ENCODE measurements at places on chromosomes 3 and 15.

DNA sequence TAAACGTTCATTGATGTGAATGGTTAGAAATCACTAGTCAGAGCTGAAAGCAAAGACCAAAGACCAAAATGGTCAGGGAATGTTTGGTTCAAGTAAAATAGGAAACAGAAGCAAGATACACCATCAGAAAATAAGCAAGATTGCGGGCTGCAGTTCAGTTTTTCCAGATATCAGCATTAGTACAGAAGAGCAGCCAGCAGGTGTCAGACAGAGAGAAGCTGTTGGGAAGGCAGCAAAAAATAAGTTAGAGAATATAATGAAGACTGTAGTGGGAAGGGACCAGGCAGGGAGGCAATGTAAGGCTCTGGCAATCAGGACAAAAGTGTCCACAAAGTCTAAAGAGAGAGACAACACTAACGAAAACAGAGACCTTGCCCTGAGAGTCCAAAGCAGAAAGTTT is 639.4 kb upstream of the NAALADL2 start:
- DNase-seq, result no peak

DNA sequence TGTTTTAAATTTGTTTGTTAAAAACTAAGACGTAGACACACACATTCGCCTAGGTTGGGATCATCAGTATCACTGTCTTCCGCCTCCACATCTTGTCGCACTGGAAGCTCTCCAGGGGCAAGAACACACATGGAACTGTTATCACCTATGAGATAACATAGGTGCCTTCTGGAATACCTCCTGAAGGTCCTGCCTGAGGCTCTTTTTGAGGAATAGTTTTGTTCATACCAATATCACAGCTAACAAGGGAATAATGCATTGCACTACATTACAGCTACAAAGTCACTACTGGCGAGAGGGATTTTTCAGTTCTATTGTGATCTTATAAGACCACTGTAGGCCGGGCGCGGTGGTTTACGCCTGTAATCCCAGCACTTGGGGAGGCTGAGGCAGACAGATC is 29.9 kb downstream of the ZWILCH start:
- DNase-seq, result no peak

- no peak for DNase-seq
Observed at GRCh38 chr3:79016587-79017376, 751.0 kb downstream of the ROBO1 start.

DNA sequence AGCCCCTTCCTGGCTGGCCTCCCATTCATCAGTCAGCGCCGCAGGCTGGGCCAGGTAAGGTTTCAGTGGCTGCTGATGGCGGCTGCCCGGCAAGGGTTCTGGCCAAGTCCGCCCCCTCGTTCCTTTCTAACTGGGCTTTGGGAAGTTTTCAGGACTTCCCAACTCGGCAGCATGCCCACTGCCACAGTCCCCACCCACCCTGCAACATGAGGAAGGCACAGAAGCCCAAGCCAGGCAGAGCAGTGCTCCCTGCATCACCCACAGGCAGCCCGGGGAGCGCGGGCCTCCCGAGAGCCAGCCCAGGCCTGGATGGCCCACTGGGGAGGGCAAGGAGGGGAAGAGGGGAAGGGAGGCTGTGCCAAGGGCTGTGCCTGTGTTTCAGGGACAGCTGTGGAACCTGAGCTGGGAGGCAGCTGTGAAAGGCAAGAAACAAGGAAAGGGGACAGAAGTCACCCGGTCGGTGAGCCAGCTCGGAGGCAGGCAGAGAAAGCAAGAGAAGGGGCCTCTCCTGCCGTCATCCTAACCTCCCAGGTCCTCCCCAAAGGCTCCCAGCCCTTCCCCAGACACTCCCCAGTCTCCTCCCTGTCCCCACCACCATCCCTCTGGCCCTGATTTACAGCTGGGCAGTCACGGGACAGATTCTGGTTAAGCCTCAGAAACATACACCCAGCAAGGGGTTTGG is 73.9 kb downstream of the CPN2 start:
- peak; percentile 79 for DNase-seq

- no peak for DNase-seq
Observed at GRCh38 chr3:132499071-132499470, 81.8 kb downstream of the DNAJC13 start.

GRCh38 chr3:120139140-120139539 is 44.9 kb upstream of the GSK3B start:
- DNase-seq, result no peak

DNA sequence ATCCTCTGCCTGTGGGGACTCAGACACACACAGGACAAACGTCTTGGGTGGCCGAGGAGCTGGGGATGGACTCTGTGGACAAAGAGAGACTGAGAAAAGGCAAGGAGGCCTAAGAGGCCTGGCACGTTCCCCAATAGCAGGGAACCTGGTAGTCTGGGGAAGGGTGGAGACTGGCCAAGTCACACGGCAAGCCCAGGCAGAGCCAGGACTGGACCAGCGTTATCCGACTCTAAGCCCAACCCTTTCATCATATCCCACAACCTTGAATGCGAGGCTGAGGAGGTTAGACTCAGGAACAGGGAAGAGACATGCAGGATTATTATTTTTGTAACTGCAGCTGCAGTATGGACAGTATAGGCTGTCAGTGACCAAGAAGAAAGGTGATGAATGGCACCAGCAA is 53.4 kb downstream of the SLC6A11 start:
- DNase-seq, result no peak

DNA sequence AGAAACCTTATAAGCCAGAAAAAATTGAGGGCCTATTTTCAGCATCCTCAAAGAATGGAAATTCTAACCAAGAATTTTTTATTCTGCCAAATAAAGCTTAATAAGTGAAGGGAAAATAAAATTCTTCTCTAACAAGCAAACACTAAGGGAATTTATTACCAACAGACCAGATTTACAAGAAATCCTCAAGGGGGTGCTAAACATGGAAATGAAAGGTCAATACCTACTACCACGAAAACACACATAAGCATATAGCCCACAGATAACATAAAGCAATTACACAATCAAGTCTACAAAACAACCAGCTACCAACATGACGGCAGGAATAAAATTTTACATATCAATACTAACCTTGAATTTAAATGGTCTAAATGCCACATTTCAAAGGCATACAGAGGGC is 883.5 kb downstream of the SI start:
- no peak for DNase-seq

DNA sequence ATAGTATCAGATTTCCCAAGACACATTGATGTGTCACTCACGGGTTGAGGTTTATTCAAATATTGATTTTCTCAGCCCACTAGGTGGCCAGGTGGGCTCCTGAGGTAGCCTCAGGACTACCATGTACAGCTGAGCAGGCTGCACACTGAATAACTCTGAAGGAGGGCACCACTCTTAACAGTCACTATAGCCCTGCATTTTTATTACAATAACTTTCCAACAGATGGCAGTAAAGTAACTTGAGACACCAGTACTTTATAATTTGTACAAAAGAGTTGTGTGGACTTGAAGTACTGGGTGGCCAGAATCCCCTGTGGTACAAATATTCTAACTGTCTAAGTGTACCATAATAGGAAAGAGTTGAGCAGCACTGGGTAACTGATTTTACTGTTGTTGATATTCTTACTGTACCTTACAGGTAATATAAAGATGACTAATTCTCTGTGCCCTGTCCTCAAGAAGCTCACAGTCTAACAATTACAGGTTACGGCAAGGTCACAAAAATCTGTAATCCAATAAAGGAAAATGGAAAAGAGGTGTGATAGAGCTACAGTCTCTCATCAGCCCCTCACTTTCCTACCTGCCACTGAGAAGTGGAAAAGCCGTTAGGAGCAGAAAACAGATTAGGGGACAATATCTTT is 76.0 kb downstream of the ETFA start:
- no peak for DNase-seq

GRCh38 chr3:114420072-114420471 is 126.2 kb downstream of the TIGIT start:
- no peak for DNase-seq

DNA sequence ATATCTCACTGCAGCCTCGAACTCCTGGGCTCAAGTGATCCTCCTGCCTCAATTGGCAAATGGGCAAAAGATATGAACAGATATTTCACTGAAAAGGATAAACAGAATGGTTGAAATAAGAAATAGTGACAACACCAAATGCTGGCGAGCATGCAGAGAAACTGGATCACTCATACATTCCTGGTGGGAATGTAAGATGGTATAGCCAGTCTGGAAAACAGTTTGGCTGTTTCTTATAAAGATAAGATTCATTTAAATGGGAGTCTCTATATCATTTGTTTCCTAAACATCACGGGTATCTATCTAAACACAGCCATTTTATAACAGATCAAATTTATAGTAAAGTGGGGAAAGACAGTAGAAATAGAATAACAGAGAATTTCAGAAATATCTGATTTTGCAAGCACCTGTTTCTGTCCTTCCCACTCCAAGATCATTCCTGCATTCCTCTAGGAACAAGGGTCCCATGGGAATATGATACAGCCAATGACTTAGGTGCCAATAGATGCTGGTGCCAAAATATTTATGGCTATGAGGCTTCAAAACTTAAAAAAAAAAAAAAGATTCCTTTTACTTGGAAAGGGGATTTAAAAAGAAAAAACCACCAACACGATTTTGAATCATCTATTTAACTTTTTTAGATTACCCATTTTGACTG is 9.9 kb upstream of the TFDP2 start:
- DNase-seq, result no peak

GRCh38 chr3:21826416-21826815 is 75.4 kb upstream of the ZNF385D start:
- no peak for DNase-seq

DNA sequence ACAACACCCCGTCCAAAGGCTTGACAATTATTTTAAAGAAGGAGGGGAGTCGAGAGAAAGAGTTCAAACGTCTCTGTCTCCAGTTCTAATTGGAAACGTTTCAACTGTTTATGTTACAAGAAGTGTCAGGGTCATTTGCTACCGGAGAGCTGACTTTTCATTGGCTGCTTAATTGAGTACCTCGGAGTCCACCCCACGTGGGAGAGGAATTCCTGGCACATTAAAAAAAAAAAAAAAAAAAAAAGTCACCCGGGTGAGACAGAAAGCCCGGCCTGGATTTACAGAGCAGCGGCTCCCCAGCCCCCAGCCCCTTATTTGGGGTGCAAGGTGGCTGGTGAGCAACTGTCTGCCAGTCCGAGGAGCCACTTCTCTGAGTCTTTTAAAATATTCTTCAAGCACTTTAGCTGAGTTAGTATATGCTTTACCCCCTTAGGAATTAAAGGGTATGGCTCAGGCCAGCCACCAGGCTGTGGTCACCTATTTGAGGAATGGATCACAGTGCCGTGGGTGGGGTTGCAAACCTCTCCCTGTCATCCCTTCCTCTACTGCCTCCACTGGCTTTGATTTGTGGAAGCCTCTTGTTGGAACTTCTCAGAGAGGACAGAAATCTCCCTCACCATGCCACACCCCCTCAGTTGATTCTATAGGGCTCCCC is 3.9 kb upstream of the TLE3 start:
- DNase-seq, result peak; percentile 76

- no peak for DNase-seq
Observed at GRCh38 chr3:24199300-24199699, 254.2 kb downstream of the NR1D2 start.

DNA sequence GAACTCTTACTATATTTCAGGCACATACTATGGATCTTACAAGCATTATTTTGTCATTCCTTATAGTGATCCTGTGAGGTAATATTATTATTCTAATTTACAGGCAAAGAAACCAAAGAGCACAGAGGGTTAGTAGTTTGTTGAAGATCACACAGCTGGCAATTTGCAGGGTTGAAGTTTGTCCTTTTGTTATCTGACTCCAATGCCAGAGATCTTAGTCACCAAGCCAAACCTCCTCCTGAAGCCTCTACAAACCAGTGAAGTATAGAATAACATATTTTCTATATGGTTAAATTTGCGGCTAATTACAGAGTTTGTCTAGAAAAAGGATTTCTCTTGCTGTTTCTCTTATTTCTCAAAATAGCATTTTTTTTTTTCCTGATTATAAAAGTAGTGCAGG is 11.2 kb downstream of the ISLR2 start:
- DNase-seq, result no peak

- DNase-seq, result no peak
Observed at GRCh38 chr15:63194880-63195568, 5.6 kb downstream of the RAB8B start.

- DNase-seq, result no peak
Observed at GRCh38 chr3:117355566-117355965, 646.0 kb downstream of the TUSC7 start.

- DNase-seq, result no peak
Observed at GRCh38 chr3:178059836-178060235, 476.4 kb upstream of the KCNMB2 start.

- DNase-seq, result no peak
Observed at GRCh38 chr3:110323349-110323748, 748.3 kb upstream of the NECTIN3 start.

DNA sequence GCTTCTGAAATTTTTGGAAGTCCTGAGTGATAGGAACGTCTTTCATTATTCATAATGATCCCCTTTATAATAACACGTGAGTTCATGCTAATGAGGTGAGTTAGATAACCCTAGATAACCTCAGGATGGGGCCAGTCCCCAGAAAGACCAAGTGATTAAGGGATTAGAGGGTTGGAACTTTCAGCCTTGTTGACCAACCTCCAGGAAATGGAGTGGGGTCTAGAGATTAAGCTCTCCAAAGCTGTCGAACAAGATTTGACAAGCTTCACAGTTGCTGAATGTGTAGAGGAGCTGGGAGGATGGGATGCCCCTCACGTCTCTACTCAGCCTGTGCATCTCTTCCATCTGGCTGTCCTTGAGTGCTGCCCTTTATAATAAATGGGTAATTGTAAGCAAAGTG is 107.1 kb downstream of the ZMAT3 start:
- no peak for DNase-seq

DNA sequence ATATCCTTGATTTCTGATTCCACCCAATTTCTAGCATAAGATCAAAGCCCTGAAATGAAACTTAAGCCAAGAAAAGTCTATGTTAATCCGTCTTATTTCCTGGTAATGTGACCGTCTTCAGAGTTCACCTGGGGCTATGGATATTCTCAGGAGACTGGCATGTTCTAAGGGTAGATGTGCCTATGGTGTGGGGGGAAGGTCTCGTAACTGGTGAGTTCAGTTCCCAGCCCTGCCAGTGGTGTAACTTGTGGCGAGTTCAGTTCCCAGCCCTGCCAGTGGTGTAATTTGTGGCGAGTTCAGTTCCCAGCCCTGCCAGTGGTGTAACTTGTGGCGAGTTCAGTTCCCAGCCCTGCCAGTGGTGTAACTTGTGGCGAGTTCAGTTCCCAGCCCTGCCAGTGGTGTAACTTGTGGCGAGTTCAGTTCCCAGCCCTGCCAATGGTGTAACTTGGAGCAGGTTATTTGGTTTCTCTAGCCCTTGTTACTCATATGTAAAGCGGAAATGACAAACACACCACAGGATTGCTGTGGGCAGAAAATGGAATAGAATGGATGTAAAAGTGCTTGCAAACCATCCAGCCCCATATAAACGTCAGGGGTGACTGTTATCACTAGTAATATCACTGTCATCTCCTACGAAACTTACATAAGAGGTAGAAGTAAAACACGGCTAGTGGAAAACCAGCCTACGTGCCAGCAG is 30.4 kb downstream of the SLC51A start:
- no peak for DNase-seq

GRCh38 chr3:4936982-4937614 is 42.1 kb upstream of the BHLHE40 start:
- DNase-seq, result no peak

GRCh38 chr15:99174567-99175395 is 69.9 kb downstream of the SYNM start:
- DNase-seq, result no peak

GRCh38 chr3:23183731-23184130 is 19.4 kb upstream of the UBE2E2 start:
- peak; percentile 28 for DNase-seq

- DNase-seq, result no peak
Observed at GRCh38 chr3:21791356-21791755, 40.3 kb upstream of the ZNF385D start.
